Stimulated activated CD4-positive, alpha-beta T cell treated with anti-CD3 and anti-CD28 coated beads, TNF-alpha, amount 100 ng/mL, for 48 hours (primary cell): ENCODE measurements at places on chromosomes 4 and X.

GRCh38 chr4:76716020-76716419 is 181.9 kb downstream of the SOWAHB start:
- no peak for DNase-seq

DNA sequence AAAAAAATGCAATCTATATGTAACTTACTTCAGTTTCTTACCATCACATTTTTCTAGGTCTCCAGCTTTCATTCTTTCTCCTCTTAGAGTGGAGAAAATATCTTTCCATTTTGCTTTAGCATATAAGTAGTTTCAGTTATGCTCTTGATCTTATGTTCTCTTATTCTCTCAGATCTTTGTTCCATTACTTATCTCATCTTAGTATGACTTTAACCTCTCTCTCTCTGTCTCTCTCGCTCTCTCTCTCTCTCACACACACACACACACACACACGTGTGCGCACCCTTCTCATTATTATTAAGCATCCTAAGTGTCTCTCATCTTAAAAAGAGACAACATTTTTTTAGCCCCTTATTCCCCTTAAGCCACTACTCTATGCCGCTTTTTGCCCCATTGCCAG is 92.8 kb downstream of the FAAH2 start:
- DNase-seq = no peak

DNA sequence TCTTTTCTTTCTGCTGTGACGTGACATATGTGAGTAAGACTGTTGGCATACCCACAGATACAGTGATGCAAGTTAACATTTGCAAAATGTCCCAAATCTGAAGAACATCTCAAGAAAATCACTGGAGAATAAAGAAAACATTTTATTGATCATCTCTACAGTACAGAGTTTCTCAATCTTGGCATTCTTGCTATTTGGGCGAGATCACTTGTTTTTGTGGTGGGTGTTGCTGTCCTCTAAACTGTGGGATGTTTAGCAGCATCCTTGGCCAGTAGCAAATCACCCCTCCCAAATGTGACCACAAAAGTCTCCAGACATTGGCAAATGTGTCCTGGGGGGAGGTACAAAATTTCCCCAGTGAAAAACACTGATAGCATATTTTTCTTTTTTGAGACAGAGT is 28.8 kb downstream of the AMELX start:
- no peak for DNase-seq

DNA sequence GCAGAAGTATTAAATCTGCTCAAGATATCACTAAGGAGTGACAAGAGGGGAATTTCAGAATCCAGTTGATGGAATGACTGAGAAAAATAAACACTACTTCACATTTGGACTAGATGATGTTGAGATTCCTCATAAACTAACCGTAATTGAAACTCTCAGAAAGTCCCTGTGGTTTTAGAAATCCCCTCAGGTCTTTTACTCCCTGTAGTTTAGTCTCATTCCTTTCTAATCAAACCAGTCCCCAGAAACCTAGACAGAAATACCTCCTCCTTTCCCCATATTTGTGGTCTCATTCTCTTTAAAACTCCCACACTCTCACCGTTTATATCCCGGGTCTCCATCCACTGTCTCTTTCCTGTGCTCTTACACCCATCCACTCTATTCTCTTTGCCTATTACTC is 15.0 kb upstream of the TLR1 start:
- no peak for DNase-seq

DNA sequence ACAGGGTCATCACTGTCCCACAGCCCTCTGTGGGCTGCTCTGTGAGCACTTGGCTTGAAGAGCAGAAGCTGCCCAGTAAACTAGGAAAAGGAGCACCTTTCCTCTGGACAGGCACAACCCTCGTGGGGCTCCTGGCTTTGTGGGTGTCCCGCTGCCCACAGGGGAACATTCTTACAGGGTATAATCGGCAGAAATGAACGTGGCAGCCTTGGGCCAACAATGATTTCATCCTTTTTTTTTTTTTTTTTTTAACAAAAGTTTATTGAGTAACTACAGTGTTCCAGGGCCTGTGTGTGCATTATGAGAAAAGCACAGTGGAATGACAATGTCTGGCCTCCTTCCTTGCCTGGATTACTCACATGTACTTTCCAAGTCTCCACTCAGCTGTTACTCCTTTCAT is 197.2 kb downstream of the PDGFC start:
- no peak for DNase-seq

DNA sequence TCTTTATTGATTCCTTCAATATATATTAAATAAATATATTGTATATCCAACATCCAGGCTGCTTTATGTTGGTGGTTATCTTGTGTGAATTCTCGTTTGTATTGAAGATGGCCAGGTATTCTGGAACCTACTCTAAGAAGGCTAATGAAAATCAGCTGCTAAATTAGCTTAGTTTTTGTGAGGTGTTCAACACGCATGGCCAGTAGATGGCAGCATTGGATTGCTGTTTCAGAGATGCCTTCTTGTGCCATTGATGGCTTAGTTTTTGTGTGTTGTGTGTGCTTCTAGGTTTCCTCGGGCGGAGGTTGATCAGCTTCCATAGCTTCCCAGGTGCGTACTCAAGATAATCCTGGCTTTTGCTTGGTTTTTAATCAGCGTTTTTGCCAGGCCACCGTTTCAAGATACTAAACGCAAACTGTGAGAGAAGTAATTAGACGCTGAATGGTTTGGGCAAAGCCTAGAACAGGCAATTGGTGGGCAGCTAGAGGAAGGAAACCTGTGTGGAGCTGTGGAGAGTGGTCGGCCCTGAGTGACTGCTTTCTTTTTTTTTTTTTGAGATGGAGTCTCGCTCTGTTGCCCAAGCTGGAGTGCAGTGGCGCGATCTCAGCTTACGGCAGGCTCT is 15.1 kb downstream of the NOCT start:
- peak; percentile 44 for DNase-seq

DNA sequence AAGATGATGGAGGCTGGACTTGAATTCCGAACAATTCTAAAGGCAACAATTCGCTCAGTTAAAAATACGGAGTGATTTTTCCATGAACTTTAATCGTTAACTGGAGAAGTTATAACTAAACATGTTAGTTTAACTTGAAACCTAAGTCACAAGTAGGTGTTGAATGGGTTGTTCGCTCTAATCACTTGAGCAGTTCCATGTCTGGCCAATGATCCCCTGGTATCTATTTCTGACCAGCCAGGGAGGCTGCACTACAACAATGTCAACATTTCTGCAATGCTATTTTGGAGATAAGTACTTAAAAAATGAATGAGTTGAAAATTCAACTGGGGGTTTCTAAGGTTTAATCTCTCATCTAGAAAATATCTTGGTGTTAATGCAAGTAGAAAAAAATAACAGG is 112.5 kb downstream of the NR3C2 start:
- DNase-seq = no peak

- DNase-seq = no peak
Measured at GRCh38 chrX:107117993-107118321, 665 bp downstream of the RBM41 start.

DNA sequence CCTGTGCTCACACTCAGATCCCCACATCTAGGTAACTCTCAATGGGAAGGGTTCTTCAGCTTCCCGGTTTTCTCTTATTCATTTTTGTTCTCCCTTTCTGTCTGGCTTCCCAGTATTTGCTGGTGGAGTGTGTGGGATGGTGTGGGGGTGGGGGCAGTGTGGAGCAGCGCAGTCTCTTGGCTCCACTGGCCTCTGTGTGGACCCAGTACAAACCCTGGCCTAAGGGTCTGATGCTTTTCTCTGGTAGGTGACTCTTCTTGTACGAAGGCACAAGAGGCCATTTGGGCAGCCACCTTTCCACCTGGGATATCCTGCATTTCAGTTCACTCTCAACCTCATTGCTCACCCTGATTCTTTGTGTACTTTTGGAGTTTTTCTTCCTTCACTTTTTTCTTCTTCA is 71.3 kb downstream of the NBDY start:
- DNase-seq = no peak
